ENCODE measurements at places on chromosomes 6 and 20.
A peak's percentile ranks its signal among the peaks of the same experiment; 100 is the strongest.

GRCh38 chr6:70299456-70299855 is 3.4 kb downstream of the COL9A1 start:
- no peak for DNase-seq

DNA sequence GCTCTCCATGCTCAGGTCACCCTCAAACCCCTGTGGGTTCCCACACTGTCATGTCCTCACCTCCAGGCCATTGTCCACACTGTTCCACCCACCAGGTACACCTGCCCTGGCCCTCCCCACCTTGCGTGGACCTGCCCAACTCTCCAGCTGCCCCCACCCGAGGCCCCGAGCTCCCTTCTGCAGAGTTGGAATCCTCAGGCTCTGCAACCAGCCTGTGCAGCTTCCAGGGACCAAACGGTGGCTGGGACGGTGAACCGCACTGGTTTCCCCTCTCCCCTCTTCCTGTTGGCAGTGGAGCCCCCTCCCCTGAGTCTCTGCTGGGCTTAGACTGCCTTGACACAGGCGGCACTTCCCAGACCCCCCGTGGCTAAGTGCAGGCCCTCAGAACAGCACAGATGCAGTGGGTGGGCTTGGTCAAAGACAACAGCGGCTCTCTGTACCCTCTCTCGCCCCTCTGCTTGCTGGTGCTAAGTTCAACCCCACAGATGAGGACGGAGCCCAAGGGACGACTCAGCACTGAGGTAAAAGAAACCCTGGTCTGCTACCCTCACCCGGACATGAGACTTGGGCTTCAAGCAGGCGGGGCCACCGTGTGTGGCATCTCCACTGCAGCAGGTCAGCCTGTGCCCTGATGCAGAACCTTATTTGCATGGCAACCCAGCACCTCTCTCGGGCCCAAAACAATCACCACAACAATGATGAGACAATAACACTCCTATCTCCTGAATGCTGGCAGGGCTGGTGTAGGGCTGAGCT is 11.0 kb downstream of the ZBP1 start:
- DNase-seq = no peak

DNA sequence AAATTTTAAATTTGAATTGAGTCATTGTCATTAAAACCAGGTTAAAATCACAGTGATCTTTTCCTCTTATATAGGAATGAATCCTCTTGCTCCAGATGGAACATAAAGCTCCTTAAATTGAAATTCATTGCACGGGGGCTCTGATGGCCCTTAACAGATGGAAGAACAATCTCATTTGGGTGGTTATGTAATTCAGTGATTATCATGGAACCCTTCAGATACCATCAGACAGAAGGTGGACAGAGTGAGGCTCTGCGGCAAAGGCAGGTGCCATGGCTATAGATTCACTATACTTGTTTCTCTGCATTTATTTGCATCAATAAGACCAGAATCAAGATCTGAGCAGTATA is 17.8 kb upstream of the RNF182 start:
- DNase-seq = no peak

DNA sequence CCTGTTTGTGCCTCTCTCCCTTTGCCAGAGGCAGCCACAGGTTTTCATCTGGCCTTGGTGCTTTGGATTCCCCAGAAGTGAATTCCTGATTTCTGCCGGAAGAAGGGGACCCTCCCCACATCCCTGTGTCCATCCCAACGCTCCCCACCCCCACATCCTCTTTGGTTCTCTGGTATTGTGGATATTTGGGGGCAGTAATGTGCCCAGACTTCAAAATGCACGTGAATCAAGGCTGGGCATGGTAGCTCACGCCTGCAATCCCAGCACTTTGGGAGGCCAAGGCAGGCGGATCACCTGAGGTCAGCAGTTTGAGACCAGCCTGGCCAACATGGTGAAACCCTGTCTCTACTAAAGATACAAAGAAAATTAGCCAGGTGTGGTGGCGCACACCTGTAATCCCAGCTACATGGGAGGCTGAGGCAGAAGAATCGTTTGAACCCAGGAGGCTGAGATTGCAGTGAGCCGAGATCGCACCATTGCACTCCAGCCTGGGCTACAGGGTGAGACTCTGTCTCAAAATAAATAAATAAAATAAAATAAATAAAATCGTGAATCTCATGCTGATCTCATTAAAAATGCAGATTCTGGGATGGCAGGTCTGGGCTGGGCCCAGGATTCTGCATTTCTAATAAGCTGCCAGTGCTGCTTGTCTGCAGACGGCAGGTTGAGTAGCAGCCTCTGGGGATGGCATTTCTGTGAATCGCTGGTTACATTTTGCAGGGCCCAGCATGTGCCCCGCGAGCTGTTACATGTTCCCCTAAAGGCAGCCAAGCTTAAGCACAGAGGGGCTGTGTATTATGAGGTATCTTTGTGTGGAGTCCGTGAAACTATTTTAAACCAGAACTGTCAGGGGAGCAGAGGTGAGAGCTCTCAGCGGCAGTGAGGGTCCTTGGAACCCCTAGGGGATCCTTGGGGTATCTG is 49.0 kb downstream of the SYNJ2 start:
- no peak for DNase-seq

DNA sequence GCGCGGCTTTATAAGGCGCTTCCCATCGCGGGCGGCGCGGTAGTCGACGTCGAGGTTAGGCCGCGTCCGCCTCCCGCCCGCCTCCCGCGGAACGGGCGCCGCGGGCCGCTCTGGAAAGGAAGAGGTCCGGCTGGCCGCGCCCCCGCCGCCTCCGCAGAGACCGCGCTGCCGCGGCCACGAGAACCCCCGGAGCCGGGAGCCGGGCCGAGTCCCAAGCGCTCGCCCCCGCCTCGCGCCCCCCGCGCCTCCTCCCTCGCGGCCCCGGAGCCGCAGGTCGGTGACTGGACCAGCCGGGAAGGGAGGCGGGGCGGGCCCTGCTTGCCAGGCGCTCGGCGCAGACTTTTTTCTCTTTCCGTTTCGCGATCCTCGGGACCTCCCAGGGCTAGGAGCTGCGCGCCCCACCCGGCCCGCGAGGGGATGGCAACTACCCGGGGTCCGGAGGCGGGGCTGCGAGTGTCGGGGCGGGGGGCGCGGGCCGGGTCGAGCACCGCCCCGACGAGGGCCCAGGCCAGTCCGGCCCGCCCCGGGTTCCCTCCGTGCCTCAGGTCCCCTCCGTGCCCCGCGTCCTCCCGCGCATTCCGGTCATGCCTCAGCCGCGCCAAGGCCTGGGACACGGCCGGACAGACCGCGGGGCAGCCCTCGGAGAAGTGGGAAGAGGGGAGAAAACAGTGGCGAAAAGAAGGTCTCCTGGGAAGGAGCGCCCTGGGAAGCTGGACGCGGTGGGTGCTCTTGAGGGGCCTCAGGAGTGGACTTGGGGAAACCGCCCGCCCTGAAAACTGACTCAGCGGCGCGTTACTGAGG is 417 bp upstream of the PXDC1 start:
- DNase-seq = peak; percentile 51

DNA sequence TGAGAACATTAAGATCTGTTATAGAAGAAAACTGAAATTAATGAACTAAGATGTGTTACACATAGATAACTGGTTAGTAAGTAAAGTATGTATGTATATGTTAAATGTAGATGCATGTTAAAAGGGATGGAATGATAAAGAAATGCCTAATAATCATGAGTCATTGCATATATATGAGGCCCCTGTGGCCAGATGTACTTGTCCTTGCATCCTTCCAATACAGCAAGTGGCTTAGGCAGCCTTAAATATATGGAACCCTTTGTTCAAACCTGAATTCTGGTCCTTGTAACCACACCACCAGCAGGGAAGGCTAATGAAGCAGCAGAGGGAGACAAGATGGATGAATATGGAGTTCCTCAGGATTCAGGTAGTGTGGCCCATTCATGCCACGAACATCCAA is 9.8 kb upstream of the AKAP7 start:
- DNase-seq = no peak

GRCh38 chr20:62808211-62808865 is 3.7 kb downstream of the OGFR start:
- DNase-seq = no peak

GRCh38 chr6:47180633-47181032 is 129.1 kb downstream of the TNFRSF21 start:
- DNase-seq = no peak

DNA sequence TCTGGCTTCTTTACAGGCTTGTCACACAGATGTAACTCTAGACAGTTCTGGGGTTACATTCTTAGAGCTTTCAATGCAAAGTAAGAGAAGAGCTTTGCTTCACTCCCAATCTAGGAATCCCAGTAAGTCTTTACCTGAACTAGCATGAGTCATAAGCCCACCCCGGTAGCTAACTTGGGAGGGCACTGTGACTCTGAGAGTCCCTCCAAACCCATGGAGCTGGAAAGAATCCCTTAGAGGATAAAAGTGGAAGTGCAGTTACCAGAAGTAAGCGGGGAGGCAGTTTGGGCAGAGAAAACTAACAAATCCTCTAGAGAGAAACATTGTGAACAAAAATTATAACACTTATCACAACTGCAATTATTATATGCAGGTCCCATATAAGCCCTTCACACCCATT is 84.0 kb upstream of the SMLR1 start:
- no peak for DNase-seq

- DNase-seq = peak; percentile 80
Observed at GRCh38 chr6:31814677-31815024, 432 bp downstream of the HSPA1L start.

DNA sequence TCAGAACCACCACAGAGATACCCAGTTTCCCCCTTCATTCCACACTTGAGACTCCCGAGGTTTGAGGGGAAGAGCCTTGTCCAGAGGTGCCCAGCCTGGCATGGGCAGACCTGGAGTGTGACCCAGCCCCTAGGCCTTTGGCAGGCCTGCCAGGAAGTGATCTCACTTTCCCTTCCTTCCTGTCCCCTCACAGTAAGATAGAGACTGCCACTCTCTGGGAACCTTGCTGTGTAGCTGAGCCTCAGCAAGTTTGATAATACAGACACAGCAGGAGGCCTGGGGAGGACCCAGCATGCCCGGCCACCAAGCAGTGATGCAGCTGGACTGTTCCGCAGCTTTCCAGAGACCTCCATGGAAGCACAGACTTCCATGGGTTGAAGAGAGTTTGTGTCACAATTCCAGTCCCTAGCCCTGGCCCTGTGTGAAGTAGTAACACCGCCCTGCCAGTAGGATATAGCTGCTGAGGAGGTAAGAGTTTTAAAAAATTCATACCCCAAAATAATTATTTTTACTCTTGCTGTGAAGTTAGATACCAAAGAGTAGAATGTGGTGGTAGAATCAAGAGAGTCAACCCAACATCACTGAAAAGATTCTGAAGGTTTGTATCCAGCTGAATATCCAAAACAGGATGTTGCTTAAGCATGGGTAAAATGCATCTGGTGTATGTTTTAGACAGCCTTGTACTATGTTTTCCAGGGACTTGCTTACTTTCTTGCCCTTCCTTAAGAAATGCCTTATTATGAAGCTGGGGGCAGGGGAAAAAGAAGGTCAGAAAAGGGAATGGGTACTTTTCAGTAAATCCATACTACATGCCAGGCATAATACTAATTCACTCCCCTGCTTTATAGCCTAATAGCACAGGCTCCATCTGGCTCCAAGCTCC is 16.3 kb downstream of the PKIG start:
- peak; percentile 28 for DNase-seq

DNA sequence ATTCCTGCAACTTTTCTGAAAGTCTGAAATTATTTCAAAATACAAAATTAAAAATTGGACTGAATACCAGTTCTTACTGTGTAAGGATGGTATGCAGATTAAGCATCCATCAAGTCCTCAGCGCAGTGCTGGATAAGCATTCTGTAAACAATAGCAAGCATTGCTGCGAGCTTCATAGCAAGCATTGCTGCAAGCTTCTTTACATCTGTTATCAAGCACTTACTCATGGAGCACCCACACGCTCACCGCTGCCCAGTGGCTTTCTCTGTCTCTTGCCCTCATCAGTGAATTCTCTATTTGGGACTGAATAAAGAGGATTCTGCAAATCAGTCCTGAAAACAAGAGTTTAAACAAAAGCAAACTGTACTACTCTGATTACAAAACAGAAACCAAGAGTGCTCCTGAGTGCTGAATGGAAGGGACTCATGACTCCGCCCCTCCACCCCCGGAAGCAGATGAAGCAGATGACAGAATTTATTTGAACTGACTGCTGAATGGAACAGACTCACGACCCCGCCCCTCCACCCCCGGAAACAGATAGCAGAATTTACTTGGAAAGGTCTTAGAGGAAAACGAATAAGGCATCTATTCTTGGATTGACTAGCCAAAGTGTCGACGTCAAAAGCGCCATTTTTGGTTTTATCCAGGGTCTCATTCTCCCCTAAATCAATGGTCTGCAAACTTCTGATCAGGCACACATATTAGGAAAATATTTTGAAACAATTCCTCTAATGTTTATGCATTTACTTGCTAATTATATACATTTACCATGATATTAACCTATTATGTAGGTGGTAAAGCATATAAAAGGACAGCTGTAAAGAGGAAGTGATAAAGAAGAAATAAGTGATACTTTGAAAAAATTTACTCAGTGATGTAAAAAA is 22.1 kb upstream of the EYA2 start:
- DNase-seq = no peak
